Stimulated activated CD8-positive, alpha-beta memory T cell treated with anti-CD3 and anti-CD28 coated beads, Interleukin-2, amount 100 ng/mL, for 1 hour (primary cell): ENCODE measurements at places on chromosomes 7 and 10.

DNA sequence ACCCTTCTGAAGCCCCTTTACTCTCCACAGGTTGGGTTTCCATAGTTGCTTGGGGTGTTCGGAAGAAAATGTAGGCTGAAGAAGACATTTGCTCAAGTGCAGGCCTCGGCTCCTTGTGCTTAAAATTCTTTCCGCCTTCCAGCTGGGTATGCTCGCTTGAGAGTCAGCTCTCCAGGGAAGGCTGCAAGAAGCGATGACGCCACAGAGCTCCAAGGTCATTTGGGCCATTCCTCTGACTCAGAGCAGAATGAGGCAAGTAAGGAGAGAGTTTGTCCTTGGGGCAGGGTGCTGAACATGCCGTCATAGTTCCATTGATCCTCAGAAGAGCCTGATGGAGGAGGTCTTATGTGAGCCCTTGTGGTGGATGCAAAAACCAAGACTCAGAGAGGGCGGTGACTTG, 27.4 kb upstream of the HSPA12A start:
- DNase-seq = no peak

GRCh38 chr7:106068986-106069385, 43.1 kb downstream of the SYPL1 start:
- DNase-seq = no peak

GRCh38 chr7:121303422-121304101, 25.2 kb upstream of the WNT16 start:
- DNase-seq = no peak

GRCh38 chr7:135333946-135334345, 100.3 kb downstream of the STRA8 start:
- DNase-seq = no peak

DNA sequence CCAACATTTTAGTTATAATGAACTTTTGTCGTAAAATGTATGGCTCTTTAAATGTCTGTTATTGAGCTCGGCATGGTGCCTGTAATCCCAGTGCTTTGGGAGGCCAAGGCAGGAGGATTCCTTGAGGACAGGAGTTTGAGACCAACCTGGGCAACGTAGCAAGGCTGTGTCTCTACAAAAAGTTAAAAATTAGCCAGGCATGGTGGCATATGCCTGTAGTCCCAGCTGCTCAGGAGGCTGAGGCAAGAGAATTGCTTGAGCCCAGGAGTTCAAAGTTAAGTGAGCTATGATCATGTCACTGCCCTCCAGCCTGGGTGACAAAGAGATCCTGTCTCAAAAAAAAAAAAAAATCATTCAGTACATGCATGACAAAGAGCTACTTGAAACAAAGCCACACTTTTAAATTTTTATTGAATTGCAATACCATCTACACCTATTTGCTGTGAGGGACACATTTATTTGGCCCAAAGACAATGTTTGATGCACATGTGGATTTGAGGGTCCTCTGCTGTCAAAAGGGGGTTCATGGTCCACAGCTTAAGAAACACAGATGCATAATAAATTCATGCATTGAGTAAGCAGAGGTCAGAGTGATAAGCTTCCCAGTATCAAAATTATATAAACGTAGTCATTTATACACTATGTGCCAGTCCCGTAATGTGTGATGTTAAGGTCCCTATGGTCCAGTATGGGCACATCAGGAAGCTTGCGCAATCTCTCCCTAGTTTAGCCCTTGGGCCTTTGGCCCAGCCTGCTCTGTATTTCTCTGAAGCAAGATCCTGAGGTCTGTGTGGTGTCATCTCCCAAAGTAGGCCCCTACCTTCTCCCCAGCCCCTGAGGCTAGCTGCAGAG, 4.4 kb upstream of the MALSU1 start:
- no peak for DNase-seq

GRCh38 chr10:86486856-86487255, 34.7 kb downstream of the WAPL start:
- no peak for DNase-seq

DNA sequence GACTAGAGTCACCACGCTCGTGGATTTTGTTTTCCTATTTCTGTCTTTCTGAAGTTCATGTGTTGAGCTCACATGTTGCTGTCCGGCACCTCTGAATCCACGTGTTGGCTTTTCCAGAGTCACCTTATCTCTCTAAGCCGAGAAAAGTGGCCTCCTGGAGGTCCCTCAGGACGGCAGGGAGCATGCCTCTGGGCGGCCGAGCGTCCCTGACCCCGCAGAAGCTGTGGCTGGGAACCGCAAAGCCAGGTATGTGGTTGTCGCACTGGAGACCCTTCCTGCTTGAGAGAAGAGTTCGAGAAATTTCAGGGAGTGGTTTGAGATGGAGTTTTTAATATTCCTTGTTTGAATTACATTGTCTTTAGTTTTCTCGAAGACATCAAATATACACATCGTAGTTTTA, 12.6 kb downstream of the IQCE start:
- DNase-seq = no peak

DNA sequence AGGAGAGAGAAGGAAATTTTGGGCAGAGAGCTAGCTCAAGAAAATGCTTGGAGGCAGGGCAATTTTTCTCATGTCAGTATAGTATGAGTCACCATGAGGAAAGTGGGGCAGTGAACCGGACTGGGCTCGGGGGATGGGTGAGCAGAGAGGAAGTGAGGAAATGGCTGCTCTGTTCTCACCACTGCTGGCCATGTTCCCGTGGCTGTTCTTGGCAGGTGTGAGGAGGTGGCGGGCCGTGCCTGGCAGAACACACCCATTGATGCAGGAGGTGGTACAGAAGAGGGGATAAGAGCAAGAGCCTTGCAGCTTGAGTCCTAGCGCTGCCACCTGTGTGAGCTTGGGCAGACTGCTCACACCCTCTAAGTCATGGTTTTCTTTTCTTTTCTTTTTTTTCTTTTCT, 304.4 kb upstream of the LYZL1 start:
- DNase-seq = no peak

DNA sequence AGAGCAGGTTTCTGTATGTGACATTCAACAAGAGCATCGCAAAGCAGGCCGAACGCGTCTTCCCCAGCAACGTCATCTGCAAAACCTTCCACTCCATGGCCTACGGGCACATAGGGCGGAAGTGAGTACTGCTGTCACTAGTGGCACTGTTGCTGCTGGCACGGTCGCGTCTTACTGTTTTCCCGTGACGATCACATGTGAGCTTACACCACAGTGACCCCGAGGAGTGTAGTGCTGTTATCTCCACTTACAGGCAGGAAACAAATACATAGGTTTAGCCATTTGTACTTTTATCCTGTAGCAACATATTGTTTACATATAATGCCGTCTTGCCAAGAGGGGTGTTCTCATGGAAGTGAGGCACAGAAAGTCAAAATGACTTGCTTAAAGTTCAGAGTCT, 25.4 kb downstream of the FBH1 start:
- no peak for DNase-seq

DNA sequence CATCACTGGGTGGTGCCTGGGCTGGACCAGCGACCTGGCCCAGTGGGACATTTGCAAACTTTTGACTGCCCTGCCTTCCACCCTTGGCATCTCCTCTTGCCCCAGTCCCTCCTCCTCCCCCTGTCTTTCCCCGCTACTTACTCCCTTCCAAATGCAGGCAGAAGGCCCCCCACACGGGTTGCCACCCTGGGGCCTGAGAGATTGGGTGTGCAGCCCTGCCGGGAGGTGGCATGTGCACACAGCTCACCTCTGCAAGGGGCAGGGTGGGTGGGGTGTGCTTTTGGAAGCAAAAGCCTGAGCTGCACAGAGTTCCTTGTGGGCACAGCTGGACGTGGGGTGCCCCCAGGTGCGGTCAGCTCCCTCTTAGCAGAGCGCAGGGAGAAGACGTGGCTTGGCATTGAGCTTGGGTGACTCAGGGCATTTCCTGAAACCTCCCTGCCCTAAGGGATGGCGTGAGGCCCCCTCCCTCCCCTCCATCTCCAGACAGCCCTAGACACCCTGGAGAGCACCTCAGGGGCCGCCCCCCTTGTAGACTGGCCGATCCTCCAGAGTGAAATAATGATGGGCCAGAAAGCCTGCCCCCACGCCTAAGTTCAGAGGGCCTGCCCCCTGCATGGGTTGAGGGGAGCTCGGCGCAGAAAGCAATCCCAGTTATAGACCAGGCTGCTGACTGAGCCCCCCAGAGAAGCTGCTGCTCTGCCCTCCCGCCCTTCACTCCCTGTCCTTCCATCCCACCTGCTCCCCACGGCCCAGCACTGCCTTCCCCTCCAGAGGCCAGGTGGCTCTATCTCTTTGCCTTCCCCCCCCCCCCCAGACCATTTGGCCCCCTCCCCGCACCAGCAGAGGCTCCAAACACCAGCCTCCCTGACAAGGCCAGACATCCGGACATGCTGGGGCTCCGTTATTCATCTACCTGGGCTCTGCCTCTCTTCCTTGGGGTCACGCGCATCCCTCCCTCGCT, 2.3 kb upstream of the SHH start:
- DNase-seq = no peak

- no peak for DNase-seq
Observed at GRCh38 chr7:138127996-138128395, 51.7 kb downstream of the AKR1D1 start.

DNA sequence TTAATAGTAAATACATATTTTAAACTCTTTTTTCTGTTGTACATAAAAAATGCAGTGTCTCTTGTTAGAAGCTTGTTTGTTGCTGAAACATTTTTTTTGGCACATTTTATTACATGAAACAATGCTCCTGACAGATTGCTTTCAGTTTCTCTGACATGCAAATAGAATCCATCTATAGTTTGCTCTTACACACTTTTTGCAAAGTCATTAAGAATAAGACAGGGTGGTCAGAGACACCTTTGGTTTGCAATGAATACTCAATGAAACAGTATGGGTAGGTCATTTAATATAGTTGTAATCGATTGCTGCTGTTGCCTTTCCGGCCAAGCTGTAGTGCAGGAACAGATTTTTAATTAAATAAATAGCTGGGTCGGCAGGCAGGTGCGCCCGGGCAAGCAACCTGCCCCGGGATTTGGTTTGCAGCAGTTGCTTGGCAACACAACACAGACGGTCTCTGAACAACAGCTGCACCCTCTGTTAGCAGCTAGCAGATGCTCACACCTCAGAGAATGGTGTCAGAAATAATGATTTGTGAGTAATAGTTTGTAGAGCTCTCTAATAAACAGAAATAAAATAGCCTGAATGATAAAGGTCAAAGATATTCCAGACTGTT, 115.7 kb upstream of the CACNA2D1 start:
- DNase-seq = no peak

GRCh38 chr10:12909836-12910185, 91.7 kb downstream of the CCDC3 start:
- DNase-seq = no peak

GRCh38 chr10:88892222-88892967, 12.3 kb downstream of the STAMBPL1 start:
- DNase-seq = no peak
